NCI-H1436 treated with DMSO at 0.1 percent for 48 hours (cell line): ENCODE measurements at places on chromosomes 5 and 9.

DNA sequence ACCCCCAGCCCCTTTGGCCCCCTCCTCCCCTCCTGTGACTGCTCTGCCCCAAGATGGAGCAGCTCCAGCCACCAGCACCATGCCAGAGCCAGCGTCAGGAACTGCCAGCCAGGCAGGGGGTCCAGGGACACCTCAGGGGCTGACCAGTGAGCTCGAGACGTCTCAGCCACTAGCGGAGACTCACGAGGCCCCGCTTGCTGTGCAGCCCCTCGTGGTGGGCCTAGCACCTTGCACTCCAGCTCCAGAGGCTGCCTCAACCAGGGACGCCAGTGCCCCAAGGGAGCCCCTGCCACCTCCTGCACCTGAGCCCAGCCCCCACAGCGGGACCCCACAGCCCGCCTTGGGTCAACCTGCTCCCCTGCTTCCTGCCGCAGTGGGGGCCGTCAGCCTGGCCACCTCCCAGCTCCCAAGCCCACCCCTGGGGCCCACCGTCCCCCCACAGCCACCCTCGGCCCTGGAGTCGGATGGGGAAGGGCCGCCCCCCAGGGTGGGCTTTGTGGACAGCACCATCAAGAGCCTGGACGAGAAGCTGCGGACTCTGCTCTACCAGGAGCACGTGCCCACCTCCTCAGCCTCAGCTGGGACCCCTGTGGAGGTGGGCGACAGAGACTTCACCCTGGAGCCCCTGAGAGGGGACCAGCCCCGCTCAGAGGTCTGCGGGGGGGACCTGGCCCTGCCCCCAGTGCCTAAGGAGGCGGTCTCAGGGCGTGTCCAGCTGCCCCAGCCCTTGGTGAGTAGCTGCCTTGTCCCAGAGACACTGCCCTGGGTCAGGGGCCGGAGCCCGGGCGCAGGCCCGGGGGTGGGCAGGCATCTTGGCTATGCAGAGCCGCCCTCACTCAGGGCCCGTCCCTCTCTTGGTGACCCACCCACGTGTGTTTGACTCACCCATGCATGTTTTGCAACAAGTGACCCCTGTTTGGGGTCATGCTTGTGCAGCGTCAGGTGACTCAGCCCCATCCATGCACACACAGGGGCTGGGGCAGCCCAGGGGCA, 105.2 kb downstream of the WNK2 start:
- no peak for DNase-seq

- DNase-seq = no peak
Measured at GRCh38 chr5:155416765-155417164, 403.2 kb downstream of the KIF4B start.

DNA sequence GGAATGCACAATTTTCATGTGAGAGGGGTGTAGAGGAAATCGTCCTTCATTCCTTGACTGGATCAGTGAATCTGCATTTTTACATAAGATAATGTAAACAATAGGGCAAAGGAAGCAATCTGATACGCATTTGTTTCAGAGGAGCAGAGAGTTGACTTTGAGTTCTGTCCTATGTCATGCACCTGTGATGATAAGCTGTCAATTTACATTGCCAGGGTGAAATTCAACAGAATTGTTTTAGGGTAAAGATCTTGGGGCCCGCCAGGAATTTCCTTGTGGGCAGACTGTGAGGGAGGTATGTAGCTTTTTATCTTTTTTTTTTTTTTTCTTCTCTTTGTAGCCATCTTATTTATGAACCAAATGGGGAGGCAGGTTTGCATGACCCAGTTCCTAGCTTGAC, 58.3 kb upstream of the LARP1 start:
- DNase-seq = no peak

- DNase-seq = no peak
Measured at GRCh38 chr5:39671561-39671961, 246.8 kb upstream of the DAB2 start.

- no peak for DNase-seq
Measured at GRCh38 chr9:127020036-127020801, 102.2 kb downstream of the ANGPTL2 start.
